ENCODE measurements at places on chromosomes 4 and X. TPM values are rescaled to one million over a fixed set of nuclear protein-coding genes. Genes with fewer than 3 reads are reported as not detected.

GRCh38 chrX:102934624-102935023 is 2.4 kb upstream of the RAB40AL start:
- DNase-seq: peak; percentile 20

DNA sequence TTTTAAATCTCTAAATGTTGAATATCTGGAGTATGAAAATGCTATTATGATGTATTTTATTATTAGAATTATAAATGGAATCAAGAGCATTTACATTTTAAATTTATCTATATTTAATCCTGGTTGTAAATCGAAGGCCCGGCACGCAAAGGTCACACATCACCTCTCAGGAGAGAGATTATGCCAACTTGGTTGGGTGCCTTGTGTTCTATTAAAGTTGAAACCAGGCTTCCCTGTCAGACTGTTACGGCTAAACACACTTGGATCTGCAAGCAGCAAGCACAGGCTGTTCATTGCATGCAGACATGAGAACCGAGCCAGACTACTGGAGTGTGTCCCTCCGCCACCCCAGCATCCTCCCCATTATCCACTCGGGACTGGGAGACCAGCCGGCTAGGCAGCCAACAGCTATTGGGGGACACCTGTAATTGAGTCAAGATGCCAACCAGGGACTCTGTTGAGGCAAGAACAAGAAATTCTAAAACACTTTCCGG is 16.4 kb upstream of the SEL1L3 start:
- DNase-seq: no peak

FAM236B gene
- not detected for total RNA-seq

UGT2A3 gene
- not detected for total RNA-seq

DNA sequence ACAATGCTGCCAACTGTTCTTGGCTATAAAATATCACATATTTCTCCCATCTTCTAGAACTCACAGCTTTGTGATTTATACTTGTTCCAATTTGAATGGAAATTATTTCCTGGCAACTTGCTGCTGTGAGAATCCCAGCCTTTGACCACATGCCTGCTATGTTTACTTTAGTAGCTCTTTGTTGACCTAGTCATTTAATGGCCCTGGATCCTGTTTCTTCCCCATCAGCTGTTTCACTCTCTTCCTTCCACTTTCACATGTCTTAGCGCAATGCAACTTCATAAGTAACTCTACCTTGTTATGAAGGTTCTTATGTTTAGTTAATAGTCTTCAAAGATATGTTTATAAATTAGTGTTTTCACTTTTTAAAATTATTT is 1973.6 kb upstream of the AGA start:
- no peak for DNase-seq

DNA sequence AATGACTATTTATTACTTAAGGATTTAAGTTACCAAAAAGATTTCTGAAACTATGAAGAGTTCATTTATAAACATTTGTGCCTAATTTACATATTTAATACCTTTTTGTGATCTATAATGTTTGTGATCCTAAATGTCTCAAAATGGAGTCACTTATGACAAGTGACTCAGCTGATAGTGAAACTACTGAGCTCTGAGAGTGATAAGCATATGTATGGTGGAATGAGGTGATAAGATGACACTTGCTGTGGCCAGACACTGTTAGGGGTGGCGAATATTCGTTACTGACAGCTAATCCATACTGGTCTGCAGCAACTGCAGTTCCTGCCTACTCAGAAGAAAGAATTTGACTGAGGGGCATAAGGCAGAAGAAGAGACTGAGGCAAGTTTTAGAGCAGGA is 5.5 kb upstream of the NXF3 start:
- DNase-seq: no peak

DNA sequence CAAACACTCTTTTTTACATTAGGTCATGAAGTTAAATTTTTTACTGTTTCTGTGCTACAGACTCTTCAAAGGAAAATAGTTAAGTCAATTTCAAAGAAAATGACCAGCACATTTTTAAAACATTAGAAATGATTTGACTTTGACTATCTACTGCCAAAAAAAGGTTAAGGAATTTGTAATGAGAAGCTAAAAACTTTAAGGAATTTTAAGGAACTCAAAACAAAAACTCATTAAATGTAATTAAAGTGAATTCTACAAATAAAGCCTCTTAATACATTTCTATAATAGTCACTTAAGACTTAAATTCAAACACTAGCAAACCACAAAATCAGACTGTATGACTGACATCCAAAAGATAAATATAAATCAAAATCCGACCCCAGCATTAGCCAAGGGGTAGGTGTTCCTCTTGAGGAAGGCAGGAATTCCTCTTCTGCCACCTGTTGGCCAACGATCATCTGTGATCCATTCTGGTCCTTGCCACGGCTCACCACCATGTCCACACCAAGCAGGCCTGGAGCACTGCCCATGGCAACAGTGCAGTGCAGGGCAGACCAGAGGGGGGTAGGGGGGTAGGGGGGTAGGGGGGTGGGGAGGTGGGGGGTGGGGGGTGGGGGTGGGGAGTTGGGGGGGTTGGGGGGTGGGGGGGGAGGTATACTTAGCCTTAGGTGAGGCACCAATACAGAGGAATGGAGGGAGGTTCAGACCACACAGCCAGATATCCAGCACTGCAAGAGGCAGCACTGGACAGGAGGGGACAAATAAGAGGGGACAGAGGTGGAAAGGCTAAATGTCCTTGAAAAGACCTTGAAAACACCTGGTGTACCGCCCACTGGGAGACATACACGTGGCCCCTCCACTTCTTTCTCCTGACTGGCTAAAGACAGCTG is 287.4 kb downstream of the CHIC1 start:
- DNase-seq: peak; percentile 30
